ENCODE measurements at places on chromosomes 5 and 9.
A peak's percentile ranks its signal among the peaks of the same experiment; 100 is the strongest.

GRCh38 chr5:149804478-149805450 is 74.7 kb downstream of the PPARGC1B start:
- peak; percentile 31 for DNase-seq

DNA sequence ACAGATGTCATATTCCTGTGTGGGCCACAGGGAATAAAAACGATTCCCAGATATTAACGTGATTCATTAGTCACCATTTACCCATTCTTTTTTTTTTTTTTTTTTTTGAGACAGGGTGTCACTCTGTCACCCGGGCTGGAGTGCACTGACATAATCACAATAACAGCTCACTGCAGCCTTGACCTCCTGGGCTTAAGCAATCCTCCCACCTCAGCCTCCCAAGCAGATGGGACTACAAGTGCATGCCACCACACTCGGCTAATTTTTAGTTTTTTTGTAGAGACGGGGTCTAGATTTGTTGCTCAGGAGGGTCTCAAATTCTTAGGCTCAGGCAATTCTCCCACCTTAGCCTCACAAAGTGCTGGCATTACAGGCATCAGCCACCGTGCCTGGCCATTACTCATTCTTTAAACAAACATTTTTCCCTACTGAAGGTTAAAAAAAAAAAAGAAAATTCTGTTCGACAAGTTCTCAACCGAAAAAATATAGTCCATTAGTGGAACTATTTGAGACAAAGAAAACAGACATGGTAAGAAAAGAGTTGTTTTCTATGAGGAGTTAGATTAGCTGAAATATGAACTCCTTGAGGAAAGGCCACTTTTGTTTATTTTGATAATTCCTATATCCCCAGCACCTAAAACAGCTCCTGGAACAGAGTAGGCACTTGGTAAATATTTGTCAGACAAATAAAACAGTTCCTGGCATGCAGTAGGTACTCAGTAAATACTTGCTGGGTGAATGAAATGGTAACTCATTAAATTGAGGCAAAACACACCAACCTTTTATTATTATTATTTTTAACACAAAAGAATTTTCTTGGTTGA is 32.1 kb upstream of the PDCL start:
- no peak for DNase-seq

- DNase-seq, result no peak
Measured at GRCh38 chr5:108763222-108763916, 15.7 kb downstream of the FER start.

DNA sequence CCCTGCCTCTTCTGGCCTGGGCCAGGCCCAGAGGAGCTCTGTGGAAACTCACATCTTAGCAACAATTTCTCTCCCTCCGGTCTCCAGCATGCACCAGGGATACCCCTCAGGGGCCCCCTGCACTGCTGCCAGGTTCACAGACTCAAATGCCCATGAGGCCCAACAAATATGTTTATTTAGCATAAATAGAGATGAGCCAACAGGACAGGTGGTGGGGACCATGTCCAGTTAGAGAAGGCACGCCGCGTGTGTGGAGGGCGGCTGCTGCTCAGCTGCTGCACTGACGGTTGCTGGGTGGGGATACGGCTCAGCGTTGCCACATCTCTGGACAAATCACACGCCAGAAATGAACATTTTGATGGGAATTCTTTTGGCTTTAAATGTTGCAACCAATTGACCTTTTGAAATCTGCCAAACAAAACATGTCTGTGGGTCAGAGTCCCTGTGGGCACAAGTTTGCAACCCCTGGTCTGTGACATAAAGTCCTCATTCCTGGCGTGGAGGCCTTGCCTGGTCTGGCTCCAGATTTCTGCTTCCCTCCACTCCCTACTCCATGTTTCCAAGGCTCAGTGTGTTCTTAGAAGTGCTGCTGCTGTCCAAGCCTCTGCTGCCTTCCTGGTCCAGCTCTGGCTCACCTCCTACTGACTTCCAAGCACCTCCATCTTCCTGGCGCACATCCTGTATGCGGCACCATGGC is 88.9 kb downstream of the AMBP start:
- no peak for DNase-seq

DNA sequence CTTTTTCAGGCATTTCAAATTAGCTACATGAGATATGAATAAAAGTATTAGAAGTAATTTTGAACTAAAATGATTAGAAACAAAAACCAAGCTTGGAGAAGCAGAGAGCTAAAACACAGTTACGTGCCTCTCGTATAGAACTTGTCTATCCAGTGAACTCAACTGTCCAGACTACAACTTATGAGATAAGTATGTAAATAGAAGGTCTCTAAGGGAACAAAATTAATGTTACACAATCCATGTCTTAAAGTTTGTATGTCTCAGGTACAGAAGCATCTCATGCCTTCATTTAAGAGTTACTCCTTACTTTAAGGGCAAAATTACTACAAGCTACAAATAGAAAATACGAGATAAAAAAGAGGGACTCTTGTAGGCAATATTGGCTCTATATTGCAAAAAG is 316.8 kb downstream of the CETN3 start:
- no peak for DNase-seq
